ENCODE measurements at places on chromosomes 1 and 21.

GRCh38 chr1:85027242-85027983 lies 20.9 kb downstream of the MCOLN3 start:
- no peak for DNase-seq

GRCh38 chr1:157403608-157404007 lies 148.7 kb downstream of the FCRL5 start:
- no peak for DNase-seq

- no peak for DNase-seq
Measured at GRCh38 chr1:25206201-25206600, 26.1 kb downstream of the SYF2 start.

DNA sequence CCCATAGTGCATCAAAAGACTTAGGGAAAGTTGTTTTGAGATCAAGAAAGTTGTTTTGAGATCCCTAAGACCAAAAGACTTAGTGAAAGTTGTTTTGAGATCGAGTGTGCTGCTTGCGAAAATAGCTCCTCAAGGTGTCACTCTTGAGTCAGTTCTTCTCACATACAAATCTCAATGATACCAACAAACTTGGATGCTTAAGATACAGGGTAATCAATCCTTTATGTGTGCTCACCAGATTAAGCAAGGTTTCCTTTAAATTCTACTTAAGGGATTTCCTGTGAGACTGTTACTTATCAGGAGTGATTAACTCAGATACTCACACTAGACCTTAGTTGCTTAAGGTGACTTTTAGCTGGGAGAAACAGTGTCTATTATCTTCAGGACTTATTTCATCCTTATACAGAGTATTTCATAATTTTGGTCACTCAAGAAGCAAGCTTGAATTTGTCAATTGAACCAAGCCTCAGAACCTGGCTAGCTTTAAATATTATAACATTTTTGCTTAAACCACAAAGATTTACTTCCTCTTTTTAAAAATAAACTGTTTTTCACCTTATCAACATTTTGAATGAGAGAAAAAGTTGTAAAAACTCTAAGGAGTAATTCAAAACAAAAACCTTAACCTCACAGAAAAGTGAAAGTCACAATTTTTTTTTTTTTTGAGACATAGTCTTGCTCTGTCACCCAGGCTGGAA lies 8.0 kb upstream of the RLF start:
- DNase-seq, result no peak

GRCh38 chr1:188769181-188769580 lies 1708.5 kb downstream of the BRINP3 start:
- no peak for DNase-seq

DNA sequence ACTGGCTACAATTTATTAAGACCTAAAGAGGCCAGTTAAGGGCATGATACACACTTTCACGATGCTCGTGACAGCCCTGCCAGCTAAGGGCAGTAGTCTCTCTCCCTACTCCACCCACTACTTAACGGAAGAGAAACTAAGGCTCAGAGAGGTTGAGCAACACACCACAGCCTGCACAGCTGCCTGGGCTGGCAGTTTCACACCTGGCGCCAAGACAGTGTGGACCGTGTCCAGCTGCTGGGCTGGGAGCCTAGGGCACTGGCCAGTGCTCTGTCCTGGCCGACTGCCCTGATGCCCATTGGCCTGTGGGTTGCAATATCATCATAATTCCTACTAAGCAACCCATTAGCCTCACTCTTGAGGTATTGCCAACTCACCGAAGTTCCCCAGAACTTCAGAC lies 27.6 kb downstream of the TENT5C start:
- DNase-seq, result peak; percentile 45

DNA sequence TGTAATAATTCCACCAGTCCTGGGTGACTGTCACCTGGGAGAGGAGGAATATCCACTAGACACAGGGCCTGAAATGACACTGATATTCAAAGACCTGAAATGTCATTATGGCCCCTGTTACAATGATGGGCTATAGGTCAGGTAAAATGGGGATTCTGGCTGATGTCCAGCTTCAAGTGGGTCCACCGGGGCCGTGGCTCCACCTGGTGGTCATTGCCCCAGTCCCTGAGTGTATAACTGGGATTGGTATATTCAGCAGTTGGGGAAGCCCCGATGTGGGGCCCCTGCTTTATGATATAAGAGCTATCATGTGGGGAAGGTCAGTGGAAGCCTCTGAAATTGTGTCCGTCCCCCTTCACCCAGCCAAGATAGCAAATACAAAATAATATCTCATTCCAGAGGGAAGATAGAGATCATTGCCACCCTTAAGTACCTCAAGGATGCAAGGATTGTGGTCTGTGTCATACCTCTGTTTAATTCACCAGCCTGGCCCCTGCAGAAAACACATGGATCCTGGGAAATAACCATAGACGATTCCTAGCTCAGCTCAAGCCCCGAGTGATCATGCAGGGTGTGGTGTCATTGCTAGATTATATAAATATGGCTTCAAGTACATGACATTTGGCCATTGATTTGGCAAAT lies 19.4 kb downstream of the PLEKHO1 start:
- peak; percentile 90 for DNase-seq

GRCh38 chr21:31236528-31236927 lies 107.5 kb downstream of the TIAM1 start:
- no peak for DNase-seq

GRCh38 chr1:23814016-23814415 lies 11.2 kb downstream of the HMGCL start:
- no peak for DNase-seq

DNA sequence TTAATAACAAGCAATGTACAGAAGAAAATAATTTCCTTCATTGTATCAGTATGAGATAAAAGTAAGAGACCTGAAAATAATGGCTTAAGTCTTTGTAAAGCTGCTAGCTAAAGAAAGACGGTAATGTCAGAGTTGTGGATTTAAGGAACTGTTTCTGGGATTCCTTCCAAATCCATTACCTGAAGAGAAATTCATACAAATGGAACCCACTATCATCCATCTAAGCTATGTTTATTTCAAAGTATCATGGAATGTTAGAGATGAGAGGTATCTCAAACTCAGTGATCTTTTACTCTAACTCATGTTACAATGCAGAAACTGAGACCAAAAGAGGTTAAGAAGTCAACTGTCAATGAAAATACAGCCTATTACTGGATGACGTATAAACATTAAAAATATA lies 197.7 kb downstream of the DENND1B start:
- DNase-seq, result no peak

- no peak for DNase-seq
Measured at GRCh38 chr1:94709891-94710581, 110.1 kb upstream of the SLC44A3 start.

DNA sequence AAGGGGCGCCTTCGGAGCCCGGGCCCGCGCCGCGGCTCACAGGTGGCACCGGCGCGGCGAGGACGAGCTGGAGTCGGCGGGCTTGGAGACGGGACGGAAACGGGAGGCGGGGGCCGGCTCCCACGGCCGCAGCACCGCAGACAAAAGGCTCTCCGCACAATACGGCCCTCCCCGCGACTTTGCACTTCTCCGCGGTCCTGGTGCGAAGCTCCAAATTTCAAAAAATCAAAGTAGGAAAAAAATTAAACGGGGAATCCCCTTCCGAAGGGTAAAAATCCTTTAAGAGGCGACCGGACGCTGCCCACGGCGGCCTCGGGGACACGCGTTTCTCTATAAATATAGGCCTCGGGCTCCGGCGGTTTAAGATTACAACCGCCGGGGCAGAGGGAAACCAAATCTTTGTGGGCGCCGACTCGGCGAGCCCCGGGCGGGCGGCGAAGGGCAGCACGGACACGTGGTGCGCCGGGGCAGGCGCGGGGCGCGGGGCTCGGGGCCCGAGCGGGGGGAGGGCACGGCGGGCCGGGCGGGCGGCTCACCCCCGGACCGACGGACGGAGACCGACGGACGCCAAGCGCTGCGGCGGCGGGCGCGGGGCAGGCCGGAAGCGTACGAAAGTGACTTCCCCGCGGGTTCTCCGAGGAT lies 453 bp downstream of the PABPC4 start:
- DNase-seq, result peak; percentile 86

DNA sequence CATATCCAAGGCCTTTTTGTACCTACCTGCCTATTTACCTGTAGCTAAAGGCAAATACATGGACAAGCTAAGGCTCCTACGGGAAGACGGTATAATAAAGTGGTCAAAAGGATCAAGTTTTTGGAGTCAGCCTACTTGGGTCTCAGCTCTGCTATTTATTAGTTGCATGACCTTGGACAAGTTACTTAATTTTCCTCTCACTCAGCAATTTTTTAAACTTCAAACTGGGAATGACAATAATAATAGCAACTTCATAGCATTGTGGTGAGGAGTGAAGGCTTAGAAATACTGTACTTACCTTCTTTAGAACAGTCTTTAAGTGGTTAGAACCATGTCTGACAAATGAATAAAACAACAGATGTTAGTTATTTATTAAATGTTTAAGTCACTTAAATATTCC lies 60.2 kb upstream of the SLC35F3 start:
- DNase-seq, result no peak

GRCh38 chr1:115873184-115873583 lies 32.3 kb upstream of the NHLH2 start:
- no peak for DNase-seq

DNA sequence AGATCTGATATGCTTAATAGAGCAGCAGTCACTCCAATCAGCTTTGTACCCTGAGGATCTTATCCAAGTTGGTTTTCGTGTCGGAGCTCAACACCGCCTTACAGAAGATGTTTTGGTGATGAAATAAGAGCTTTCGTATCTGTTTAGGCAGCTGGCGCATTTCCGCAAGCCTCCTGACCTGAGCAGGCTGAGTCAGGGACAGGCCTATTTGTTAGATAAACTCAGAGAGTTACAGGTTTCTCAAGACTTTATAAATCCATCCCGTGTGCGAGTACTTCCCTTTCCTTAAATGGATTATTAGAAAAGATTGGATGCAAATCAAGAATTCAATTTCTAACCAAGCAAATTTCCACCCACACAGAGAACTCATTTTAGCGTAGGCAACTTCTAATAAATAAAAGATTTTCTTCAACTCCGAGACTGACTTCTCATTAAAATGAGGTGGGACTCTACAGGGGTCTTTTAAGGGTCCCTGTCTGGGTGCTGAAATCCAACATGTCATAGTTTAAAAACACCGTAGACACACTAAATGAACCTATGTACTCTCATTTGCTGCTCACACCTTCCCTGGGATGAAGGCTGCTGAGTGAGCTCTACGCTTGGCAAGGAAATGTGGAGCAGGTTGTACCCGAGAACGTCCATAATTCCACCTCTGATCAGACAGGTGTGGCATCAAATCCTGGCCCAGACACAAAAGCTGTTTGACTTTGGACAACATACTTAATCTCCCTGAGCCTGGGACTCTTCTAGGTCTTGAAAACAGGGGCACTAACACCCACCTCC lies 106.9 kb upstream of the F3 start:
- no peak for DNase-seq

DNA sequence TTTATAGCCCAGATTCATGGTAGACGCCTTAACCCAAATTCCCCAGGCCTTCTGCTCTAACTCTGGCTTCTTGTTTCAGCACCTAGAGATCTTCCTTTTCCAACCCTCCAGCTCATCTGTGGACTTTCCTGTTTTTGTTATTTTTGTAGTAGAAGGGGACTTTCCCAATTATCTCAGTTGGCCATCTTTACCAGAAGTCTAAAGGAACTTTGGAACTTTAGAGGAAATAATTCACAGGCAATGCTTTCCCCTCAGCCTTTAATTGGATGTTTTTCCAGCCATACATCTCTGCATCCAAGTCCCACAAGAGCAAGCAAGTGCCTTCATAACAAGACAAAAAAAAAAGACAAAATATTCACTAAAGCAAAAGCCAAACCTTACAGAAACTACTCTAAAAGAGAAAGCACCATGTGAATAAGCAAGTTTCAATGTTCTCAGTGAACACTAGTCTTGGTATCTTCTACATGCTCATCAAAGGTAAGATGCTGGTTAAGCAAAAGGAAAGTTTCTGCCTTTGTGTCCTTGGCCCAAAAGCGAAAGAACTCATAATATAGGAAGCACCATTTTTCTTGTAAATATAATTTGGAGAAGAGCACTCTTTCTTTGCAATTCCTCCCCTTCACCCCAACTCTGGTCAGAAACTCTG lies 377.3 kb downstream of the SETD4 start:
- no peak for DNase-seq

DNA sequence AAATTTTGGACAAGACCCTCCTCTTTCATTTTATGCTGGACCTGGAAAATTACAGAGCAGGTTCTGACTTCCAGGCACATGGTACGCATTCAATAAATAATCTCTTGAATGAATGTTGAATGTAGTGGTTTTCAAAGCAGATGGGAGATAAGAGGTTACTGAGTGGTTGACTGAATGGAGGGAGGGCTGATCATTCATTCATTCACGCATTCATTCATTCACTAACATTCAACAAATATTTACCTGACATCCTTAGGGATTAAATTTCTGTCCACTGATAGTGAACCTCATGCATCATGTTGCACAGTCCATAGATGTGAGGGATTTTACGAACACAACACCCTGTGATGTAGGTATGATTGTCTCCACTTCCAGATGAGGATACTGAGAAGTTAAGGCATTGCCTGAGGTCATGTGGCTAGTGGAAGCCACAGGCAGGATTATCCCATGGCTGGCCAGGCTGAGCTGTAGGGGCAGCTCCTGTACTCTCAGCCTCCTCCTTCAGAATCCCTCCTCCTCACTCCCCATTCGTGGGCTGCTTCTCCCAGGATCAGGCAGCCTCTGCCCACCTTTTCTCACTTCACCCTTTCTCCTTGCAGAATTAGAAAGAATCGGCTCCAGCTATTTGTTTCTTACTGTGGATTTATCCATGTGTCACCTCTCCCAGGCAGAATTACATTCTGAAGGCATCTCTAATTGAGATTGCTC lies 48.4 kb upstream of the ATP5PO start:
- no peak for DNase-seq

- no peak for DNase-seq
Measured at GRCh38 chr1:225709101-225709500, 56.2 kb upstream of the ENAH start.

DNA sequence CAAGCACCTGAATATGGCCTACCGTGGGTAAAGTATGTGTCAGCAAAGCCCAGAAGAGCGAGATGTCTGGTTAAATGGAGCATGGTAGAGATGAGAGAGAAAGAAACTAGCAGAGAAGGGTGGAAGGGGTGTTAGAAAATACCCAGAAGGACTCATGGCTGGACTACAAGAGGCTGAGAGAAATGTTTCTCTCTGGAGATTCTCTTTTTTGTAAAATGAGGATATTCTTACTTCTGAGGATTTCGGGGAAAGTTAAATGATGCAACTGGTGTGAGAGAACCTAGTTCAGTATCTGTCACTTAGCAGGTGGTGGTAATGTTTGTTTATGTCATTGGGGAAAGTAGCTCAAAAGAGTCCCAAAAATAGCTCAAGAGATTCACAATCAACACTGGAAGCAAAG lies 7.2 kb upstream of the EPS15 start:
- DNase-seq, result no peak

GRCh38 chr1:159983681-159984080 lies 29.6 kb upstream of the SLAMF9 start:
- DNase-seq, result no peak

Data from spleen (tissue), 13 donors.